ENCODE measurements at places on chromosomes 16 and 17.

DNA sequence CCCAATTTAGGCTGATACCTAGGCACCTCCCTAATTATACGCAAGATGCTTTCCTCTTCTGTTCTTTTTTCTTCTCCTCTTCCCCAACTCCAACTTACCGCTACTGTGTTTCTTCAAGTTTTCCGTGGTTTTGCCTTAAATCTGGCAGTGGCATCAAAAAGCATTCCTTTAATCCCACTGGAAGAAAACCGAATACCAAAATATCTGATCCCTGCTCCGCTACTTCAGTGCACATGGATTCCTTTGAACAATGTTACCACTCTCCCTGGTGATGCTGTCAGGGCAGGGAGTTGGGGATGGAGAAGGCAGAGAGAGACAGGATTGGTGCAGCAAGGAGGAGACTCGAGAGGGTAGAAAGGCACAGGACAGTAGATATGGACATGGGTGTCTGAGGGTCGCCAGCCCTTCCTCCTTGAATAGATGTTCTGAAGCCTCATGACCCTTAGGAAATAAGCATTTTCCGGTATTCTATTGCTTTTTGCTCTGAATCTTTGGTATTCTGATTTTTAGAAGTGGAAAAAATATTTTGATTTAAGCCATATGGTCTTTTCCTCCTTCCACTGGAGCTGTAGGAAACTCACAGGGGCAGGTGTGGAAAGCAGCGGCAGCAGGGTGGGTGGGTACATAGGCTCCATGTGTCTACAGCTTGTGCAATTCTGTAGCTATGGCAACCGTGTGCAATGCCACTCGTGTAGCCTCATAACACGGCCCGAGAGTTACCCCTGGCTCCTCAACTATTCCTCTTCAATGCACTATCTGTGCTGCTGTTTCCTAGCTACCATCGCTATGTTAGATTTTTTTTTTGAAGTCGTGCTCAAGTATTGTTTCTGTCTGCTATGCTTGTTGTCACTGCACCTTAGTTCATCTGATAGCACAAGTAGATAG is 32.3 kb upstream of the TANC2 start:
- no peak for DNase-seq

- DNase-seq: no peak
Observed at GRCh38 chr17:5354886-5355415, 64.5 kb downstream of the NUP88 start.

GRCh38 chr17:43224146-43224705 is 4.2 kb downstream of the CCDC200 start:
- no peak for DNase-seq

GRCh38 chr17:49403514-49404289 is 11.0 kb downstream of the PHB1 start:
- no peak for DNase-seq

DNA sequence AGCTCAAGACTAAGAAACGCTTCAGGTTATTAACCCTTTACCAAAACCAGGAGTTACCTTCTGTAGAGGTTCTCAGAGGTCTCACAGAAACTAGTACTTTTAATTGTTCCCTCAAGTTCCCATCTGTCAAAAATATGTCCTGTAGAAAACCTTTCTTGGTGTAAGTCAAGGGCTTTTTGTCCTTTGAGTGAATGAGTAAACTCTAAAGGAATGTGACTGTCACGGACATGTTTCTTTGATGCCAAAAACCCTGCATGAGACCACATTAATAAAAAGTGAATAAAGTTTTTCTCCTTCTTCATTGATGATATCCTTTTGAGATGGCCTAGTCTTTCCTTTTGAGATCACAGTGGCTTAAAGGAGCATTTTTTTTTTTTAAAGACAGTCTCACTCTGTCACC is 102.9 kb downstream of the NLK start:
- DNase-seq: no peak

- peak; percentile 33 for DNase-seq
Observed at GRCh38 chr17:7356072-7356549, 1.2 kb downstream of the TMEM95 start.

- DNase-seq: no peak
Observed at GRCh38 chr17:8563024-8563776, 67.3 kb downstream of the MYH10 start.

- no peak for DNase-seq
Observed at GRCh38 chr16:50765260-50765659, 23.4 kb downstream of the CYLD start.

- DNase-seq: peak; percentile 92
Observed at GRCh38 chr17:41367426-41368075, 2.1 kb downstream of the KRT33B start.

- DNase-seq: peak; percentile 32
Observed at GRCh38 chr17:67689534-67690177, 28.1 kb upstream of the NOL11 start.

GRCh38 chr16:23909792-23910418 is 74.1 kb downstream of the PRKCB start:
- DNase-seq: no peak

DNA sequence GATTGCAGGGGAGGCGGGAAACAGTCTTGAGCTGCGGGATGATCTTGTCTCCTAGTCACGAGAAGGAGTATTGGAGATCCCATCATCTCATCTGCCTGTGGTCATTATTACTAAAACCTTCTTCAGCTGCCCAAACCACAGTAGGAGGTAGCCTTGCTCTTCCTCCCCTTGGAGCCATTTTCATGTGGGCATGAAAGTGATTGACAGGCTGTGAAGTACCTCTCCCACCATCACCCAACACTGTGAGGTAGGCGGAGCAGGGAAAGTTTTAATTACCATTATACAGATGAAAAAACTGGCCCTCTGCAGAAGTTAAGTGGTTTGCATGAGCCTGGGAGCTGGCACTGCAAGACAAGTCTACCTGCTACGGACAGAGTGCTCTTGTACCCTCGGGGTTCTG is 237.3 kb downstream of the MSI2 start:
- no peak for DNase-seq

DNA sequence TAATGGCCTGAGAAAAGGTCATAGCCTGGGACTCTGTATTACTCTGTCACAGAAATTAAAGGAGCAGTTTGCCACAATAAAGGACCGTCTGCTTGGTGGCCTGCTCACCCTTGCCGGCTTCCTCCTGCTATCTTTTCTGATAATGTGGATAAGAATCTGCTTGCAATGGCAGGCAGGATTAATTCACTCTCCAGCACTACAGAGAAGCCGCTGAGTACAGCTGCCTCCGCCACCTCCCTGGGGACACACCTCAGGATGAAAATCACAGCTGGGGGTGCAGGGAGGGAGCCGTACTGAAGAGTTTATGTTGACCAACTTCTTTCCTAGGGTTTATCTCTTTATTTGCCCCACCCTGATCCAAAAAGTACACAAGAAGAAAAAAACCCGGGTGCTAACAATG is 245.9 kb upstream of the RPL38 start:
- DNase-seq: no peak

- no peak for DNase-seq
Observed at GRCh38 chr16:57567691-57568090, 25.2 kb downstream of the ADGRG5 start.

DNA sequence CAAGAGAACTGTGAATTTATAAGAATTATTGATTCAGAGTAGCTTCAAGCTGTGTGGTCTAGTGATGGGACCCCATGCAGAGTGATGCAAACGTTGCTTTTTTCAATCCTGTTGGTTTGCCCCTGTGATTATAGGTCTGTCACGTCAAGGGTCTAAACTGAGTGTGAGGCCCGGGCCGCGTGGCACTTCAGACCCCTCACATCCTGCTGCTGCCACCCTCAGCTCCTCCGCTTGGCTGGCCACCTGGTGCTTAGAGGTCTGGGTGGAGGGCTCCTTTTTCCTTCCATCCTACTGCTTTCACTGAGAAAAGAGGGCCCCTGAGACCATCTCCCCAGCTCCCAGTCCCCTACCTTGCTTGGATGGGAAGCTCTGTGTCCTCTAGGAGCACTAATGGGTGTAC is 12.0 kb downstream of the MYL4 start:
- no peak for DNase-seq

DNA sequence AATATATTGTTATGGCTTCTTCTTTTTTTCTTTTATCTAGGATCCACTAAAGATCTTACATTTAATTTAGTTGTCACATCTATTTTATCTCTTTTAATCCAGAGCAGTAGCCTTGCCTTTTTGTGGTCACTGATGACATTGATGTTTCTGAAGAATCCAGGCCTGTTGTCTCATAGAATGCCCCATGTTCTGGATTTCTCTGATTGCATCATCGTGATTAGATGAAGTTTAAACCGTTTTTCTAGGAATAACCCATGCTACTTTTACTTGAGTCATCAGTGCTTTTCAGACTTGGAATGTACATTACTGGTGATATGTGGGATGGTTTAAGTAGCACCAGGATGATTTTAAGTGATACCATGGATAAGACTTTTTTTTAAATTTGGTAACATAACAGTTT is 106.4 kb upstream of the CES5A start:
- DNase-seq: no peak

- no peak for DNase-seq
Observed at GRCh38 chr16:53597776-53598175, 94.8 kb upstream of the AKTIP start.

- no peak for DNase-seq
Observed at GRCh38 chr17:50256826-50257618, 17.2 kb upstream of the TMEM92 start.

- no peak for DNase-seq
Observed at GRCh38 chr17:67272312-67273047, 27.5 kb upstream of the HELZ start.

GRCh38 chr16:15636392-15636873 is 6.5 kb downstream of the MARF1 start:
- DNase-seq: no peak

GRCh38 chr16:84009282-84009681 is 33.3 kb downstream of the SLC38A8 start:
- no peak for DNase-seq

DNA sequence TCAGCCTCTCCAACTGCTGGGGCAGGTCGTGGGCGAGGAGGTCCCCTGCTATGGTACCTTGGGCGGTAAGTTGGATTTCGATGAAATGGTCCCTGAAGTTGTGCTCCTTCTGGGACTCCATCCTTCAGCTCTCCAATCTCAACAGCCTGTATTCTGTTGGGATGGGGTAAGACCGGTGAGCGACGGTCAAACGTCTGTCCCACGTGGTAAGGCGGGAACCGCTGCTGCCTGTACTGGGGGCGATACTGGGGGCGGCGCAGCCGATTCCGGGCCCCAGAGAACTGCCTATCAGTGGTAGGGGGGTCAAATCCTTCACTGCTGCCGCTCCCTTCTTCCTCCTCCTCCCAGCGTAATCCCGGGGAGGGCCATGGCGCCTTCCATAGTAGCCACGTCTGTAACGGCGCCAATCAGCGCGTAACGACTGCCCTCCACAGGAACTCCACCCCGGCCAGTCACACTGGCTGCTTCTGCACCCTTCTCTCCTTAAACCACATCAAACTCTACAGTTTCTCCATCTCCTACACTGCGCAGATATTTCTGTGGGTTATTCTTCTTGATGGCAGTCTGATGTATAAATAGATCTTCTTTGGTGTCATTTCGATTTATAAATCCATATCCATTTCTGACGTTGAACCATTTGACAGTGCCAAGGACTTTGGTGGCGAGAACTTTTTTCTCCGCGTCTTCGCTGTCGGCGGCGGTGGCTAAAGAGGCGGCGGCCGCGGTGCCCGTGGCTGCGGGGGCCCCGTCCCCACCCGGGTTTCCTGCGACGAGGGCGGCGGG is 41.1 kb downstream of the AHSP start:
- DNase-seq: no peak

- DNase-seq: no peak
Observed at GRCh38 chr16:7083096-7083495, 249.5 kb upstream of the RBFOX1 start.

GRCh38 chr16:84788920-84789391 is 30.8 kb upstream of the CRISPLD2 start:
- no peak for DNase-seq

- no peak for DNase-seq
Observed at GRCh38 chr17:4511199-4511932, 12.7 kb downstream of the SPNS2 start.

- DNase-seq: no peak
Observed at GRCh38 chr16:71504901-71505300, 15.8 kb upstream of the ZNF19 start.

DNA sequence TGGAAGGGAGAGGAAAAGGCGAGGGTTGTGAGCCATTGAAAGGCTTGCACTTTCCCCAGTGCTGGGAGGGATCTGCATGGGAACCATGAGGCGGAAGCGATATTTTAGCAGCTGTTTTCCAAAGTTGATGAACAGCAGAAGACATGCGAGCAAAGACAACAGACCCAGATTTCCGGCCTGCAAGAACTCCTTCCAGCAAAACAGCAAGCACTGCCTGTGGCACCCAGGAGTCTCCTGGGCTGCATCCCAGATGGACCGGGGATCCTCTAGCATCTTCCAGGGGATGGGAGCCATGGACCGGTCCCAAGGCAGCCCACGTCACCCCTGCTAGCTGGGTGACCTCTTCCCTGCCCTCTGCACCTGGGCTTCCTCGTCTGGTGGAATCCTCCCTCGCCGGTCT is 162.8 kb downstream of the IRF8 start:
- DNase-seq: no peak

GRCh38 chr17:47253541-47254402 is at the start of gene ITGB3:
TSS of gene ITGB3 (plus strand) at chr17:47253827. CDS start at chr17:47253862, 35 bp downstream.
- peak; percentile 60 for DNase-seq

- no peak for DNase-seq
Observed at GRCh38 chr16:81516478-81517149, 72.0 kb downstream of the CMIP start.

- no peak for DNase-seq
Observed at GRCh38 chr17:74466111-74466827, at the start of gene CD300A. TSS of gene CD300A (plus strand) at chr17:74466634. CDS start at chr17:74466704, 70 bp downstream.

DNA sequence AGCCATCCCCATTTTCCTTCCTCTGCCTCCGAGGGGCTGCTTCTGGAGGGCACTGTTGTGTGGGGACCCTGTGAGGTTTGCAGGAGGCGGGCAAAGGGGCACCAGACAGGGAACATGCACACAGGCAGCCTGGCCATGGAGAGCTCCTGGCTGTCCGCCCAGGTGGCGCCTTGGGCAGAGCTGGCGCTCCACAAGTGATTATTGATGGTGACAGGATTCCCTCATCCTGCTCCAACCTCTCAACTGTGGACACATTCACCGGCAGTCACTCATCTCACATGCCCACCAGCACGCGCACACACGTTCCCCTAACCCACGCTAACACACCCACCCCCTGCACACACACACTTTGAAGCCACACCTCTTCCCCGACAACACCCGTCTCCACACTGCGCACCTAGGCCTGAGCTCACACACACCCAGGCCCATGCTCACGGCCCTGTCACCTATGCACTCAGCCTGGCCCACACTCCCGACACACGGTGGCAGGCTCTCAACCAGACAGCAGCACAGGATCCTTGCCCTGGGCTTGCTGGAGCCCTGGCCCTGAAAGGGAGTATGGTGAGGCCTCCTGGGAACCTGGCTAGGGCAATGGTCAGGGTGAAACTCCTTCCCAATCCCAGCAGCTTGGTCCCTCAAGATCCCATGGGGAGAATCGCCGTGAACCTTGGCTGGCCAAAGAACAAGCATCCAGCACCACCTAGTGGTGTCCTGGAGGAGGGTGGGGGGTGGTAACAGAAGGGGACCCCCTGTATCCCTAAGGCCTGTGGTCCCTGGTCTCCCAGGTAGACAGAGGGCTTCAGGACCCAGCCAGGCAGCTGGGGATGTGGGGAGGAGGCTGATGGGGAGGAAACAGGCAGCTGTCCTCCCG is 3.6 kb downstream of the PNMT start:
- DNase-seq: no peak

- DNase-seq: no peak
Observed at GRCh38 chr16:3458278-3458851, 14.9 kb downstream of the NAA60 start.

GRCh38 chr16:89473136-89473712 is 17.1 kb downstream of the ANKRD11 start:
- no peak for DNase-seq
